Activated CD4-positive, alpha-beta T cell treated with anti-CD3 and anti-CD28 coated beads for 4 hours (primary cell): ENCODE measurements at places on chromosomes 3 and 15.

- DNase-seq = no peak
These were observed 101.7 kb downstream of the DCLK3 start for GRCh38 chr3:36662626-36663025.

DNA sequence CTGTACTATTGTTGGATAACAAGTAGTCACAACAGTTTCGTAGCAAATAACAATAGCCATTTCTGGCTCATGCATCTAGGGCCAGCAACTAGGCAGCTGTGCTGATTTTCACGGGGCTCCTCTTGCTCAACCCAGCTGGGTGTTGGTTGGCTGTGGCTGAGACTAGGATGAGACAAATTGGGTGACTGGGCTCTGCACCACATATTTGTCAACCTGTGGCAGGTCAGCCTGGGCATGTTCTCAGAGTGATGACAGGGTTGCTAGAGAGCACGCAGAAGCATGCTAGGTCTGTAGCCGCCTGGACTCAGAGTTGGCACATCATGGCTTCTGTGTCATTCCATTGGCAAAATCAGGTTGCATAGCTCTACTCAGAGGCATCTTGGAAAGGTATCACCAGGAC is 175.9 kb downstream of the OTOL1 start:
- no peak for DNase-seq

GRCh38 chr15:41836073-41836472 is 2.6 kb upstream of the PLA2G4B start:
- no peak for DNase-seq

- no peak for DNase-seq
These were observed 426 bp upstream of the SUMF1 start for GRCh38 chr3:4467522-4467867.

GRCh38 chr3:47002171-47003055 is 22.9 kb downstream of the NBEAL2 start:
- DNase-seq = no peak

DNA sequence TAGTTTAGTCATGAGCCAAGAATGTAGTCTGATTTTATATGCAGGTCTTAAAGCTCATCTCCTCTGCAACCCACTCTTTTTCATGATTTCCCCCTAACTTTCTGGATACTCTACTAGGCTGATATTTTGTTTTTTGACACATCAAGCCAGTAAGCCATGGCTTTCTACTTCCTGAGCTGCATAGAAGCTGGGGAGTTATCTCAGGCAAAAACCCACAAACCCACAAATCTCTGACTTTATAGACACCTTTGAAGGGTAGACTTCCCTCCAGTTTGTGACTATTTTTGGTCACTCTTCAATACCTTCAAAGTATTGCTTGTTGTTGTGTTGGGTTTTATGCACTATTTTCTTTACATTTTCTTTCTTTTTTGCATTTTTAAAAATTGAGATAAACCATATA is 28.6 kb downstream of the TMEM202 start:
- DNase-seq = no peak

GRCh38 chr15:42608110-42608531 is 32.7 kb downstream of the STARD9 start:
- peak; percentile 13 for DNase-seq

DNA sequence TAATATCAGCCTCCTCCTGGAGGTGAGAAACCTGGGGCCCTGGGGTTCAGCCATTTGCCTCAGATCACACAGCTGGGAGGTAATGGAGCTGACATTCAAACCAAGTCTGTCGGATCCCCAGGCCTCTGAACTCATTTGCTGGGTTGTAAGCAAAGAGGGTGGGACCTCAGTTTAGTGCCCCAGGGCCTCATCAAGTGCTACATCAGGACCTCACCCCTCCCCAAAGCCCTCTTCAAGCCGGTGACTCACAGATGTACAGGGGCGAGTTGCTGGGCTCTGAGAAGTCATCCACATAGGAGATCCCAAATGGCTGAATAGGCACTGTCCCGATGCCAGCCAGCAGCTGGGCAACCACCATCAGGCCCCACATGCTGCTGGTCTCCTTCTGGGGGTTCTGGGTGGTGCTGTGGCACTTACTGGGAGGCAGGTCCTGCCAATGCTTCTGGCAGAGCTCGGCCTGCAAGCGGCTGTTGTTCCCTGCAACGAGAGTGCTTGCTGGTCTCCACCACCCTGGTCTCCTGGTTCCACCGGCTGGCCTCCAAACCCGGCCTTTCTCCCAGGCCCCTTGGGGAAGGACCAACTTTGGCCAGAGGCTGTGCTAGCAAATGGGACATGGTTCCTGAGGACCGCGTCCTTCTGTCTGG is 59.2 kb upstream of the RAB6B start:
- DNase-seq = no peak

DNA sequence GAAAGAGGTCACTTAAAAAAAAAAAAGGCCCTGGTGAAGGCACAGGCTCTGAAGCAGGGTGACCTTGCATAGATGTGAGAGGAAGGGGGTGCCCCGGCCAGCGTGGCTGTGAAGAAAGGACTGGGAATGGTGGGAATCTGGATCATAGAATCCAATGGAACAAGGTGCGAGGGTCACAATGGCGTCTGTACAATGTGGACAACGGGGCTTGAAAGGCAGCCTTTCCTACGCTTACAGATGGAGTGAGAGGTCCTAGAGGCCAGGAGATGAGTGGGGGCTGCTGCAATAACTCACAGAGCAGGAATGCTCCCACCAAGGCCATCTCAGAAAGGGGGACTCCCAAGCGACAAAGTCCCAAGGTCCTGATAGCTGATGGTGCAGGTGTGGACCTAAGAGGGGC is 162.2 kb downstream of the ATP10A start:
- no peak for DNase-seq

DNA sequence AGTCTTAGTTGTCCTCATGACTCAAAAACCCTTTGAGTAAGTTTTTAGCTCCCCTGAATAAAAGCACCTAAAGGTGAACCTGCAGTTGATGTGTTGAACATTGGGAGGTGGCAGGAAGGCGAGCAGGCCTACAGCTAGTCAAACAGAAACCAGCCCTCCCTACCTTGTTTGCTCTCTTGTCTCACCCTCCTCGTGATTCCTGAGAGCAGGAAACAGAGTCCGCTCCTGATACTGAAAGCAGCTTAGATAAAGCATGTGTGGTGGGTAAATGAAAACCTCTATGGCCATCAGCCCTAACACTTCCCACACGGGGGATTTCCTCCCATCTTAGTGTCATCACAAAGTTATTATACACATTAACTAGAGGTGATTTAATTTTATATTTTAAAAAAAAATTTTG is 21.8 kb upstream of the CLDN18 start:
- no peak for DNase-seq

DNA sequence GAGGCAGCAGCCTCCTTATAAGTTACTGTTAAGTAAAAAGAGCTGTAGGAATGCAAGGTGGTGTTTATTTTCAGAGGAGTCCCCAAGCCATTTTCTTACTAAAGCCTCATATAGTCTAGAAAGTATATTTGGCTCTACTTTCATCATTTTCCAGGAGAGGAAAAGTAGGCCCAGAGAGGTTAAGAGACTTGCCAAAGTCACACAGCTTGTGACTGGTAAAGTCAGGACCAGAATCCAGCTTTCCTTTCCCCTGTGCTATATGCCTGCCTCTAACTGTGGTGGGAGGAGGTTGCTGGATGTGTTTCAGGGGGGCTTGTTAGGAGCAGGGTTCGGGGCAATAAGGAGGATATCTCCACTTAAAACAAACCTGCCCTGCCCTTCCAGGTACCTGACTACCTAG is 7.2 kb upstream of the OGG1 start:
- no peak for DNase-seq

DNA sequence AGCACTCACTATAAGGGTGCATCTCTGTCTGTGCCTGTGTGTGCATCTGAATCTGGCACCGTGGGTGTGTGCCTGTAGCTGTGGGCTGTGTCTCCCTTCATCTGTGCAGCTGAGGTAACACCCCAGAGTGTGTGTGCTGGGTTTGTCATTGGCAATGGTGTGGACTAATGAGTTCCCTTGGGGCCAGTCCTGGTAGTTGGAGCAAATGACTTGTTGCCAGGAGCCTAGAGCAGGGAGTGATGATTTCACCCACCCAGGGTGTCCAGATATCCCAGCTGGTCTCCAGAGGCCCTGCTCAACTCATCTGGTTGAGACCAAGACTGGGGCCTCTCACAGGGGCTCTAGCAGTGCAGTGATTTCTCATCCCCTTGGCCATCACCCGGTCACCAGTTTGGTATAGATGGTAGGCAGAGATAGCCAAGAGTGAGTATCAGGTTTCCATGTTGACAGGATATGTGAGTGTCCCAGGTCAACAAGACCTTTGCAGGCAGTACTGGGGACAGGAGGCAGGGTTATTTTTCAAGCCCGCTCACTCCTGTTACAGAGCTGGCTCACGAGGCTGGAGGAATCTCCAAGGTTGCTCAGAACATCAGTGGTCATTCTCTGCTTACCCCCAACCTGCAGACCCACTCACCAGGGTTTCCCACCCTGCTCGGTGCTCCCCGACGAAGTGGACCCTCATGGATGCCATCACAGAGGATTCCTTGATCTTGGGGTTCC is 4.1 kb upstream of the HDAC11 start:
- DNase-seq = no peak

DNA sequence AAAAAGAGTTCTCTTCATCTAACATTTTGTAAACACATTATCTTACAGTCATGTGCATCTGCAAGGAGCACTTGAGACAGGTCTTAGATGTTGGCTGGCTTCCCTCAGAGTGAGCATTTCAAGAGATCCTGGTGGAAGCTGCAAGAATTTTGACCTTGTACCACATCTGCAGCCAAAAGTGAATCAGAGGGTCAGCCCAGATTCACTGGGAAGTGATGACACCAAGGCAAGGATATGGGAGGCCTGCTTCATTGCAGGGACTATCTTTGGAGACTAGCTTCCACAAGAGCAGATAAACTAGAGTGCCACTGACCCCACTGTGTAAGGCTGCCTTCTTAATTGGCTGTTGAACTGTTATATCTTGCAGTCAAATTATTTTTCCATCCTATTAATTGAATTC is 21.3 kb upstream of the GADL1 start:
- no peak for DNase-seq

DNA sequence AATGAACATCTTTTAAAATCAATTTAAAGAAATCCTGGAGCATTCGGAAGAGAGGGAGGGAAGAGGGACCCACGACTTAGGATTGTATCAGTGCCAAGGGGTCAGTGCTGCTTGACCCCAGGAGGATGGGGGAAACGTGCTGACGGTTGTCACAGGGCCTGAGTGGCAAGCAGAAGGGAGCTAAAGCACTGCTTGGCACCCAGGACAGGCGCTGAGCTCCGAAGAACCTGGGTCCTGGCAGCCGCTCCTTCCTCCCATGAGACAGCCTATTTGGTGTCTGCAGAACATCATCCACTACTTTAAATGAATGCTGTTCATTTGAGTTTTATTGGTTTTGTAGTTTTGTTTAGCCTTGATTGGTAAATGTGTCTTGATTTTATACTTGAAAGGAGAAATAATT is 54.5 kb downstream of the RGMA start:
- DNase-seq = no peak

GRCh38 chr15:58451826-58452225 is 20.0 kb downstream of the LIPC start:
- DNase-seq = no peak

GRCh38 chr3:191963182-191963581 is 502.2 kb downstream of the PYDC2 start:
- DNase-seq = no peak

GRCh38 chr3:134374105-134374790 is at the start of gene AMOTL2:
TSS of gene AMOTL2 (minus strand) at chr3:134374447. CDS start at chr3:134371433, 3,014 bp downstream.
- no peak for DNase-seq

- no peak for DNase-seq
These were observed 5.3 kb downstream of the PLA2G4F start for GRCh38 chr15:42151141-42151561.

- DNase-seq = no peak
These were observed 49.6 kb downstream of the TRAK1 start for GRCh38 chr3:42140665-42141203.

GRCh38 chr3:156635034-156635433 is 39.4 kb upstream of the TIPARP start:
- no peak for DNase-seq

- DNase-seq = no peak
These were observed 219.2 kb upstream of the ARHGEF26 start for GRCh38 chr3:153901991-153902390.

- DNase-seq = no peak
These were observed 497 bp downstream of the PARP16 start for GRCh38 chr15:65286069-65286703.

DNA sequence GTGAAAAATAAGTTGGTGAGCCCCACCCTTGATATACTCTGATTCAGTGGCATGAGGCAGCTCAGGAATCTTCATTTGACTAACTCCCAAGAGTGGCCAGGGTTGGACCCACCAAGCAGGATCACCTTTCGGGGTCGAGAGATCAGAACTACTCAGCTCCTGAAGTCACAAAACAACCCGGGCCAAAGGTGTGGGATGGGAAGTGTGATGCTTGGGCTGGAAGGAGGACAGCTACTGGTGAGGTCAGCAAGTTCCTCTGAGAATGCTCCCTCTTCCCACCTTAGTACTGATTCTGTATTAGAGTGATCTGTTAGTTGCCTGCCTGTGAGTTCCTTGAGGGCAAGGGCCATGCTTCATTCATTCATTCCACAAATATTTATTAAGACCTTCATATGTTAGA is 15.1 kb downstream of the ESYT3 start:
- no peak for DNase-seq
